ENCODE measurements at places on chromosomes 11 and 22. TPM values are rescaled to one million over a fixed set of nuclear protein-coding genes. Genes with fewer than 3 reads are reported as not detected.

GRCh38 chr11:10455637-10456487 is 798 bp downstream of the AMPD3 start:
- peak overlapping the region; percentile 46 for H3K4me3 ChIP-seq
- no peaks in the 10 kb centered on the region for H3K27me3 ChIP-seq
- H3K27ac ChIP-seq: peak overlapping the region; percentile 68
- no peak for DNase-seq
- peaks cover 19% of the 10 kb centered on the region for H3K4me1 ChIP-seq

DNA sequence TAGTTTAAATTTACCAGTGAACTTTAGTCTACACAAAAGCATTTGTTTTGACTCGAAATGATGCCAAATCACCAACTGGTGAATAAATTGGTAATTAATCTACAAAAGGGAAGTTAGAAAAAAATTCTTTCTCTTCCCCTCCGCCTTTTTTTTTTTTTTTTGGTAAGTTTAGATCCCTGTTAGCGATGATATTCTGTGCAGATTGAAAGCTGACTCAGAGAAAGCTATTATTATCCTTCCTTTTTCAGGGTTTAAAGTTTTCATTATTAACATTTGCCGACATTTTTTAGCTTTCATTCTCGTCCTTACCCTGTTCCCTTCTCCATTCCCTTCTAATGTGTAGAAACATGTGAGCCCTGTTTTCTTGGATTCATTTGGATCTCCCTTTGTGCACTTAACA is 16.8 kb upstream of the NUP160 start:
- no peak for DNase-seq
- peaks cover 19% of the 10 kb centered on the region for H3K4me1 ChIP-seq

GRCh38 chr22:17890245-17890671 is 116.0 kb upstream of the BID start:
- H3K4me3 ChIP-seq: no peak overlapping the region
- no peak for DNase-seq
- H3K27me3 ChIP-seq: no peaks in the 10 kb centered on the region
- H3K27ac ChIP-seq: no peak overlapping the region
- peaks cover 22% of the 10 kb centered on the region for H3K36me3 ChIP-seq

GRCh38 chr22:17077255-17077654 is 7.5 kb upstream of the IL17RA start:
- H3K36me3 ChIP-seq: no peaks in the 10 kb centered on the region
- no peaks in the 10 kb centered on the region for H3K27me3 ChIP-seq
- H3K4me3 ChIP-seq: no peak overlapping the region
- no peak for DNase-seq
- H3K27ac ChIP-seq: no peak overlapping the region

GRCh38 chr11:60831501-60832079 is 10.3 kb upstream of the CCDC86 start:
- H3K4me1 ChIP-seq: no peaks in the 10 kb centered on the region
- H3K36me3 ChIP-seq: no peaks in the 10 kb centered on the region
- H3K27me3 ChIP-seq: peaks cover 4% of the 10 kb centered on the region
- DNase-seq: no peak
- H3K4me3 ChIP-seq: no peak overlapping the region
- no peak overlapping the region for H3K27ac ChIP-seq

Gene XKR3
- total RNA-seq: not detected

Gene ROBO4
- 75.0 TPM for total RNA-seq

Gene GUCY1A2
- 31.1 TPM for total RNA-seq

Gene APOL5
- not detected for total RNA-seq
